GM13976 (cell line): ENCODE measurements at places on chromosomes 13 and 19.

DNA sequence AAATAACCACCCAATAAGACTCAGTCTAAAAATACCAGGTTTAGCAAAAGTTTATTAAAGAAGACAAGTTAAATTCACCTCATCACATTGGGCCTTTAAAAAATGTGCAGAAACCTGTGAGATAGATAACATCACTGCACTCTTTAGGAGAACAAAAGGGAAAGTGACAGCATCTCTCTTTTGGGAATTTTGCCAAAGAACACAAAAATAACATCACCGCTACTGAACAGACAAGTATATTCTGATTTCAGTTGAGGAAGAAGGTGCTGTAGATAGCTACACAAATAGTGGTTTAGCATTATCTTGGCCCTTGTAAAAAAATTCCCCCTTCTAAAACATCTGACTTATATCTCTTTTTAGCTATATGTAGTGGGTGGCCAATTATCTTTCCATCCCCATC lies 244.7 kb downstream of the VWA8 start:
- DNase-seq, result no peak

DNA sequence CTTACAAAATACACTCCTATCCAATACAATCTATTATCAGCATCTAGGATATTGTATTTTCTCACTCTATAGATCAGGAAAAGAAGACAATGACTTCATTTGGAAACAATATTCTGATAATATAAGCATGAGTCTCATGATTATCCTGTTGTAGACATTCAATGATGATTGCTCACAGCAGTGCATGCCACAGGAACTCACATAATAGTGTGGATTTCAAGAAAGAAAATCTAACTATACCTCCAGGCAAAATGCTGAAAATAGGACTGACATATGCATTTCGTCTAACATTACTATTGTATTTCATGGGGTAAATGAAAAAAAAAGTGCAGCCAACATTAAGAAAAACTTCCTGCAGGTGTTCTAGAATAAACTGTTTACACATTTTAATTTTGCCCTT lies 122.6 kb downstream of the POSTN start:
- no peak for DNase-seq

GRCh38 chr13:33817513-33817900 lies 442 bp upstream of the RFC3 start:
- DNase-seq, result no peak

GRCh38 chr19:38839816-38840582 lies 8.4 kb upstream of the ECH1 start:
- DNase-seq, result no peak

- no peak for DNase-seq
Measured at GRCh38 chr13:109899316-109899715, 112.9 kb upstream of the IRS2 start.

DNA sequence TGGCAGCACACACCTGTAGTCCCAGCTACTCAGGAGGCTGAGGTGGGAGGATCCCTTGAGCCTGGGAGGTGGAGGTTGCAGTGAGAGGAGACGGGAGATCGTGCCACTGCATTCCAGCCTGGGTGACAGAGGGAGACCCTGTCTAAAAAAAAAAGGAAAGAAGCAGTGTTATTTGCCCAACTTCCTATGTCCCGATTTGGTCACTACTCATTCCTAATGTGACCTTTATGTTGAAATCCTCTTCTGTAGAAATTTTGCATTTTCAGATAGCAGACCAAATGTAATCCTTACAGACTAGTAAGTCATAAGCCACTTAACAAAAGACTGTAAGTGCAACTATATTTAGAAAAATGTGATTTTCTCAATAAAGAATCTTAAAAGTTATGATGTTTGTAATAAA lies 18.2 kb upstream of the STK24 start:
- DNase-seq, result no peak

- no peak for DNase-seq
Measured at GRCh38 chr19:23971598-23971997, 56.9 kb downstream of the ZNF726 start.

GRCh38 chr19:55229789-55230182 lies 1.2 kb upstream of the TMEM86B start:
- DNase-seq, result no peak

GRCh38 chr13:99404005-99404755 lies 97.0 kb upstream of the GPR183 start:
- no peak for DNase-seq

- no peak for DNase-seq
Measured at GRCh38 chr19:49585023-49585422, 3.9 kb downstream of the PRRG2 start.

DNA sequence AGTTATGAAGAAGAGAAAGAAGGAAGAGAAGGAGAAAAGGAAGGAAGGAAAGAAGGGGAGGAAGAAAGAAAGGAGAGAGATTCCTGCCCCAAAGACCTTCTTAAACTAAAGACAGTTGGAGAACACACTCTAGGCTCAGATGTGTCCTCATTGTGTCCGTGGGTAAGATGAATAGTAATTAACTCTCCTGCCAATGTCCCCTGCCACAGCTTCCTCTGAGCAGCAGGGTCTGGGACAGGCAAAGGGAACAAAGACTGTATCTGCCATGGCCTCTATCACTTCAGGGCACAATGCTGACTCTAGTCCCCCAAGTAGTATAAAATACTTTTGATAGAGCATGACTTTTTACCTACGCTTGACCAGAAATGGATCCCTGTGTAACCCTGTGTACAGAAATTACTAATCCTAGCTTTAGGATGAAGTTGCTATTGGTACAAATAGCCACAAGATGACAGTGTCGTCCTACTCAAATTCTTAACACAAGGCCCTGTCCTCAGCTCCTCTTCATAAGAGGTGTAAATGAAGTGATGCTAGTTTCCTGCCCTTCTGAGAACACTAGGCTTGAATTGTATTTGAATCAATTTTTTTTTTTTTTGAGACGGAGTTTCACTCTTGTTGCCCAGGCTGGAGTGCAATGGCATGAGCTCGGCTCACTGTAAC lies 186.2 kb upstream of the GPR12 start:
- DNase-seq, result peak; percentile 63

- no peak for DNase-seq
Measured at GRCh38 chr19:20513189-20513904, 52.2 kb downstream of the ZNF737 start.

DNA sequence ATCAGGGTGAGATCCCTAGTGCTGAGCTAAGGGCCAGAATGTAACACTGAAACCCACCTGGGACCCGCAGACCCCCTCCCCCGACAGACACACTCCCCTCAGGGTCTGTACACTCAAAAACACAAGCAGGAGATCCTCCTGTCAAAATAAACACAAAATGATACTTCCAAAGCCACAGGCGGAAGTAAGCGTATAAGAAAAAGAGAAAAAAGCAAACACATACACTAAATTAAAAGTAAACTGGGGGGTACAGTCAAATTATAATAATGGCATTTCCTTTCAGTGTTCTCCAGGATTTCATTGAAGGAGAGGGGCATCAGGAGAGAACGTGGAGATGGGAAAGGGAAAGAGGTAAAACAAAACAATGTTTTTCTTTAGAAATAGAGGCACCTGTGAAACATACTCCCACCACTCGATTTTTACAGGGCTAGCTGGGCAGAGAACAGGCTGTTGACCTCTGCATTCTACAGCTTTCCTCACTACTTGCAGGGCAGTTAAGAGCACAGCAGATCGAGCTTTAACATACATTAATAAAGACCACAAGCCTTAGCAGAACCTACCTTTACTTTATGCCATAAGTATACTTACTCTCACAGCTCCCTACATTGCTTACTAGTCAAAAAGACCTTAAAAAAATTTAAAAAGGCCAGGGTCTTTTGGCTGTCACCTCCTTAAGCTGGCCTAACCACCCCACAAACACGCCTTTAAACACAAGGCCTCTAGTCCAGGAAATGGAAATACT lies 5.3 kb downstream of the ZIC5 start:
- no peak for DNase-seq

DNA sequence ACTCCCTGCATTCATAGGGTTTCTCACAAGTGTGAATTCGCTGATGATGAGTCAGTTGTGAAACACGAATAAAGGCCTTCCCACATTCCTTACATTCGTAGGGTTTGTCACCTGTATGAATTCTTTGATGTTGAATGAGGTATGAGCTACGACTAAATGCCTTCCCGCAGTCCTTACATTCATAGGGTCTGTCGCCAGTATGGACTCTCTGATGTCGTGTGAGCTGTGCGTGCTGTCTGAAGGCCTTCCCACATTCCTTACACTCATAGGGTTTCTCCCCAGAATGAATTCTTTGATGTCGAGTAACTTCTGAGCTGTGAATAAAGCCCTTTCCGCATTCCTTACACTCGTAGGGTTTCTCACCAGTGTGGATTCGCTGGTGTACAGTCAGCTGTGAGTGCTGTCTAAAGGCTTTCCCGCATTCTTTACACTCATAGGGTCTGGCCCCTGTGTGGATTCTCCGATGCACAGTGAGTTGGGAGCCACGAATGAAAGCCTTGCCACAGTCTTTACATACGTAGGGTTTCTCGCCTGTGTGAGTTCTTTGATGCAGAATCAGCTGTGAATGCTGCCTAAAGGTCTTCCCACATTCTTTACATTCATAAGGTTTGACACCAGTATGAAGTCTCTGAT lies 30.5 kb upstream of the COX7A1 start:
- DNase-seq, result no peak

DNA sequence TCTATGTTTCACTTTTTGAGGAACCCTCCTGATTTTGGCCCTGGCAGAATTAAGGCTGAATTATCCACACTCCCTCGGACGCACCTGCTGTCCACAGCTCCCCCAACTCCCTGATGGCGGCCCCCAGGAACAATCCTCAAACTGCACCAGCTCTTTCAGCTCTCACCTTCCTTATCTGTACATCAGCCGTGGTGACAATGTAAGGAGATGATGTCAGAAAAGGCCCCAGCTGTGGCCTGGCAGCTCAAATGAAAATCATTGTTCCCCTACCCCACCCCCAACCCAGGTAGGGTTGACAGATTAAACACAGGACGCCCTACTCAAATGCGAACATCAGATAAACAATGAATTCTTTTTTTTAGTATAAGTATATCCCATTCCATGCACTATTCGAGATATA lies 35.0 kb upstream of the KLF2 start:
- no peak for DNase-seq

- no peak for DNase-seq
Measured at GRCh38 chr19:49468199-49468598, 5.8 kb upstream of the FLT3LG start.

DNA sequence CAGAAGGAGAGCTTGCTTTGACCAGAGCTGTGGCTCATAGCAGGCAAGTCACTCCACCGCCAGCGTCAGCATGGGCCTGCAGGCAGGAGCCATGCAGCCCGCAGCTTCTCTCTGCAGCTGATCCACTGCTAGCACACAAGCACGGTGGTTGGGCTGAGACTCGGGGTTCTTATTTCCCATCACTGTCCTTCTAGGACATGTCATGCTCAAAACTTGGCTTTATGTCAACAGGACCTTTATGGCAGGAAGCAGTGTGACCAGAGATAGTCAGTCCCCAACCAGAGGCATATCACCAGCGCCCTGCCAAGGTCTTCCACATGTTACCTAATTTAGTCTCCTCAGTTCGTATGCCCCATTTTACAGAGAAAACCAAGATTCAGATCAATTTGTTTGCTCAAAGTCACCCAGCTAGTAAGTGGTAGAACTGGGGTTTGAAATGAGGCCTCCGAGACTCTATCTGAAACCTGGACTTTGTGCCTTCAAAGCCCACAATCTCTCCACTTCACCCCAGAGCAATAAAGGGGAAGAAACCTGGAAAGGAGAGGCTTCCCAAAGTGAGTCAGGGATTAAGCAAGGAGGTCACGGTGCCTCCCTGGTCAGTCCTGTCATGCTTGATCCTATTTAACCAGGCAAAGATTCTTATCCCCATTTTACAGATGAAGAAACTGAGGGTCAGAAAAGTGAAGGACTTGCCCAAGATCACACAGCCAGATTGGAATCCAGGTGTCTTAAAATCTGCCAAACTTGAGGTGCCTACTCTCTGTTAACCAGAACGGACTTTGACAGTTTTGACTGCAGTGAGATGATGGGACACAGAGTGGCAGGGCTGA lies 5.1 kb downstream of the TMEM272 start:
- DNase-seq, result no peak

DNA sequence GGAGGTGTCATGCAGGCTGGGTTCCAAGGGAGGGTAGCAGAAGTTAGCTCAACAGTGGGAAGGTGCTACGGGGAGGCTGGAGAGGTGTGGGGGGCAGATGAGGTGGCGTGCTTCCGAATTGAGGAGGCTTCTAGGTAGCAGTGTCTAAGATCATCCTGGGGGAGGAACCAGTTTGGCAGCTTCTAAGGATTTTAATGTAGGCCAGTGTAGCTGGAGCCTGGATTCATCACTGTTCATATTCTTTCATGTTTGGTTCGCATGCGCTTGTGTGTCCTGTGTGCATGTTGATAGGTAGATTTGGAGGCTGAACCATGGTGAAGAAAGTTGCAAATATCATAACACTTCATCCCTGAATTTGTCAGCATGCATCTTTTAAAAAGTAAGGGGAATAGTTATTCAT lies 86.7 kb downstream of the GPR12 start:
- DNase-seq, result no peak

GRCh38 chr13:73939071-73939380 lies 195.2 kb downstream of the KLF12 start:
- no peak for DNase-seq

DNA sequence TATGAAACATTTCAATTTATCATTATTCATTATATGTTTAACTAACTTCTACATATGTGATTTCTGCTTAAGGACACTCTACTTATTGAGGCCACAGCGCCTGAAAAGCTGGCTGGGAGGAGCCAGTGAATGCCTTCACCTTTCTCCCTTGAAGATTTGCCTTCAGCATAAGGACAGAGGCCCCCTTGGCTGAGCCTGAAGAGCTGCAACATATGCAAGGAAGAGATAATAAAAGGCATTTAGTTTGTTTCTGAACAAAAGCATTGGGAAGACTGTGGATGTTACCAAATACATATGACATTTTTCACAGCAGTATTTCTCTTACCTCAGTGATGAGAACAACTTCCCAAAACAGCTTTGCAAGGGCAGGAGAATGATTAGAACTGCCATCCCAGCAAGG lies 92.1 kb downstream of the ABCC4 start:
- no peak for DNase-seq

GRCh38 chr13:103859952-103860351 lies 793.7 kb upstream of the SLC10A2 start:
- no peak for DNase-seq

GRCh38 chr13:76828316-76828741 lies 57.9 kb downstream of the KCTD12 start:
- DNase-seq, result peak; percentile 25

DNA sequence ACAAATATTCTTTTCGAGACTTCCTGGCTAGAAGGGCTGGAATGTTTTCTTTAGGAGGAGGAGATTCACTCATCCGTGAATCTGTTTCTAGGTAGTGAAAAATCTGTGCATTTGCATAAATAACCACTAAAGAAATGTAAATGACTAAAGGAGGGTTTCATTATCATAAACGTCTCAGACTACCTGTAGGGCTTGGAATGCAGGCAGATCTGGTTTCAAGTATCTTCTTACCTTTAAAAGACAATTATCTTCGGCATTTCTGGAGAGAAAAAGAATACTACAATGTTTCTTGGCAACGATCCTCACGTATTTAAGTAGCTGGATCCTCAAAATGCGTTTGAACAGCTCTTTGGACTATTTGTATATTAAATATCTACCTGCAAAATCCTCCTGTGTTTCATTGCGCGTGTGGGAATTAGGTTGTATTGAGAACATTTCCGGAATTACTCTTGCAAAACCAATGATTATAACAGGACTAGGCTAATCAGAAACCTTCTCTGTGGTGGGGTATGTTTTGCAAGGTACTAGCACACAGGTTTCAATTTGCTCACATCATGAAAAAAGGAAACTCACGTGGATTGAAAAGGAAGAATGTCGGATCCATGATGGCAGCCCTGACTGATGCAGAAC lies 291.1 kb upstream of the ARGLU1 start:
- no peak for DNase-seq

GRCh38 chr13:107216046-107216755 lies 648.3 kb upstream of the ARGLU1 start:
- no peak for DNase-seq
